ENCODE measurements at places on chromosomes 13 and 19. TPM values are rescaled to one million over a fixed set of nuclear protein-coding genes. Genes with fewer than 3 reads are reported as not detected.

CNFN gene
- 353 TPM for total RNA-seq

ZNF607 gene
- 3.0 TPM for total RNA-seq

ZNF534 gene
- total RNA-seq = not detected

ZNF793 gene
- 8.4 TPM for total RNA-seq

PLPPR3 gene
- not detected for total RNA-seq

- DNase-seq = no peak
Observed at GRCh38 chr13:21556051-21556450, 47.9 kb downstream of the MICU2 start.

DNA sequence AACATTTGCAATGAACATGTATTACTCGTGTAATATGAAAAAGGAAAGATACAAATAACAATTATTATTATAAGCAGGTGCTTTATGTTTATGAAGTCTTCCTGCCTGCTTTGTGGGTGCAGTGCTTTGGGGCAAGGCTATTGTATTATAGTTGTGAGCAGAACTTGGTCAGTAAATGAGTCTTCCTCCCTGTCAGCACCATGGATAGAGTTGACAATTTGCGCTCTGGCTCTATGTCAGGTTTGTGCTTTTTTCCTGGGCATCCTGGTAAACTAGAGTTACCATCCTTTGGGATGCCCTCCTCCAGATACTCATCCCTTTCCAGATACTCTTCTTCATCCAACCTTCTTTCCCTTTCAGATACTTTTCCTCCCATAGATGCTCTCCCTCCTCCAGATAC is 19.6 kb downstream of the ERICH6B start:
- no peak for DNase-seq

DNA sequence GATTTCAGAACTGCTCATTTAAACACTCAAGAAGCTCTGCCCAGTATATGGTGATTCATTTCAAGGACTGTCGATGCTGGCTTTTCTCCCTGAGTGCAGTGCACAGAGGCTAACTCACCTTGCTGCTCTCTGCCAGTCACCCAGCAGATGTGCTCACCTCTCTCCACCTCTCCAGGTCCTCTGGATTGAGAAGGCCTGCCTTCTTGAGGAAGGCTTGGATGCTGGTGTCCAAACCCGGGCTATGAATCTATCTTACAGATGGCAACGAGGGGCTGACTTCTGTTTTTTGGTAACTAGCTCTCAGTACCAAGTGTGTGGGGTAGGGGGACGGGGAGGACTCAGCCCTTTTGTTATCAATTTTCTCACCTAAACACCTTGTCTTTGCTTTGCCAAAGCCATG is 47.6 kb downstream of the TEX29 start:
- no peak for DNase-seq

DNA sequence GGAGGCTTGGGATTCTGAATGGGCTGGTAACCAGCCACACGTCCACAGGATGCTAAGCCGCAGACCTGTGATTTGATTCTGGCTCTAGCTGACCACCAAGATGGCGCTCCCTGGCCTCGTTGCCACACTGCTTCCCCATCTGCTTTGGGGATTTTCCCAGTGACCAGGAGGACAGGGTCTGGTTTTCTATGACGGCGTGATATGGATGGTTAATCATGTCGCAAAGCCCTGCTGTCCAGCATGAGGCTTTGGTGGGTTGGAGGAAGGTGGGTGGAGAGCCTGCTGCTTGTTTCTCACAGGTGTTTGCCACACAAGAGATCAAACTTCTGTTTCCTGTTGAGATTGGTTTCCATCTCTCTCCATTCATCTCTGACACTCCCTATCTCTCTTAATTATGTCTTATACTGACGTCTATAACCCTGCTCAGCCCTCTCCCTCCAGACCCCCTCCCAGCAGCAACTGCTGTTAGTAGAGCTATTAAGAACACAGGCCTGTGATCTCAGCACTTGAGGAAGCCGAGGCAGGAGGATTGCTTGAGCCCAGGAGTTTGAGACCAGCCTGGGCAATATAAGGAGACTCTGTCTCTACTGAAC is 102.7 kb downstream of the SIPA1L3 start:
- no peak for DNase-seq

DNA sequence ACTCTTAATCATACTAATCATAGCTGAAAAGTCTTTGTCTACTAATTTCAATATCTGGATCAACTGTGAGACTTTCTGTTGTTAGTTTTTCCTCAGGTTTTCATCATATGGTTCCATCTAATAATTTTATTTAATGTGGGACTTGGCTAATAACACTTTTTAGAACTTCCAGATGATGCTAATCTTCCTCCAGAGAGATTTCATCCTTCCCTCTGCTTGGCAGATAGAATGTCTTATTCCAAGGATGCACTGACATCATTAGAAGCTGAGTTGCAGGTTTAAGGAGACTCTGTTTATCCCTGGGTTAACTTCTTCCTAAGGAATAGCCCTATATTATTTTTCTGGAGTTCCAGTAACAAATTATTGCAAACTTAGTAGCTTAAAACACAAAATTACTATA is 325.6 kb downstream of the COG6 start:
- DNase-seq = no peak

GRCh38 chr19:53768401-53768800 is 55.7 kb downstream of the NLRP12 start:
- DNase-seq = no peak

DNA sequence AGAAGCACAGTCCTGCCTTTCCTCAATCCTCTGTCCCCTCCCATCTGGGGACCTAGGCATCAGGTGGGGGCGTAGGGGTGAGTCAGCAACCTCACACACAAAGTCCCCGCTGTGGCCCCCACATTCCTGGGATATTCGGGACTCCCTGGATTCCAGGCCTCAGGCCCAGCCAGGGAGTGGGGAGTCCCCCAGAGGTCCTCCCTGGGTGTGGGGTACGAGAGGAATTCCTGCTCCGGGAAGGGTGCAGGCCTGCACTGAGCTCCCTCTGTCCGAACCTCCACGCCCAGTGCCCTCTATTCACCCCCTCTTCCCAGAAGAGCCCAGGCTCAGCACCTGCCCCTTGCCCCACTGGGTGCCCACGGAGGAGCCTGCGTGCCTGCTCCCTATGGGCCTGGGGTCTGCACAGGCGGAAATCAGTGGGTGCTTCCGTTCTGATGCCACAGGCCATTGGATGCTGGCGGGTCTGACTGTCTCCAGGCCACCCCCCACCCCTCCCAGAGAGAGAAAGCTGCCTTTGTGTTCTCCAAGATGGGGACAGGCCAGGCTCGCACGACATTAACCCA is 3.4 kb downstream of the CADM4 start:
- DNase-seq = no peak

GRCh38 chr19:2944403-2944774 is 382 bp downstream of the ZNF77 start:
- no peak for DNase-seq

GRCh38 chr13:24663586-24663985 is 16.6 kb upstream of the ATP12A start:
- no peak for DNase-seq

DNA sequence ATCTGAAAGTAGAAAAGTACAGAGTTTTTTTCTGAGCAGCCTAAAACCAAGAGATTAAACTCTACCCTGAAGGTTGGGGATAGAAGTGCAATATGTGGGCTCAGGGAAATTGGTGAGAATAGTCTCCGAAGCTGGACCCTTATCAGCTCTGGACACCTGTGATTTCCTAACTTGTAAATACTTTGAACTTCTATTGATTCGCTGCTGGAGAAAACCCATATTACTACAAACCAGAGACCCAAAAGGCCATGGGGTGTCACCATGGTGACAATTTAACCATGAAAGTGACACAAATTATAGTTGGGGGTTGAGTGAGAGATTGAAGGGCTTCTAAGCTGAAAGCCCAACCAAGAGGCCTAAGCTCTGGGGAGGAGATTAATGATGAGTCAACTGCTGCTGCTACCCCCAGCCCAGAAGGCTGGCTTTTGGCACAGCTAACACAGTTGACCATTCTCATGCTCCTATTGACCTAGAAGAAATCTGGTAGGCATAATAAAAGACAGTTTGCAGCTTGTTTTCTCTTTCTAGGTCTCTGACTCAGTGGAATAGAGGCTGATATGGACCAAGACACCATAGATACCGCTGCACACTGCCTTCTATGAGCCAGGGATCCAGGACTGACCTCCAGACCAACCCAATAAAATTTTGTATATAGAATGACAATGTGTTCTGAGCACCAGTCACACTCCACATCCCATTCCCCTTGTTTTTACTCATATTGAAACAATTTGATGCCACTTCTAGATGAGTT is 131.9 kb upstream of the FNDC3A start:
- no peak for DNase-seq

DNA sequence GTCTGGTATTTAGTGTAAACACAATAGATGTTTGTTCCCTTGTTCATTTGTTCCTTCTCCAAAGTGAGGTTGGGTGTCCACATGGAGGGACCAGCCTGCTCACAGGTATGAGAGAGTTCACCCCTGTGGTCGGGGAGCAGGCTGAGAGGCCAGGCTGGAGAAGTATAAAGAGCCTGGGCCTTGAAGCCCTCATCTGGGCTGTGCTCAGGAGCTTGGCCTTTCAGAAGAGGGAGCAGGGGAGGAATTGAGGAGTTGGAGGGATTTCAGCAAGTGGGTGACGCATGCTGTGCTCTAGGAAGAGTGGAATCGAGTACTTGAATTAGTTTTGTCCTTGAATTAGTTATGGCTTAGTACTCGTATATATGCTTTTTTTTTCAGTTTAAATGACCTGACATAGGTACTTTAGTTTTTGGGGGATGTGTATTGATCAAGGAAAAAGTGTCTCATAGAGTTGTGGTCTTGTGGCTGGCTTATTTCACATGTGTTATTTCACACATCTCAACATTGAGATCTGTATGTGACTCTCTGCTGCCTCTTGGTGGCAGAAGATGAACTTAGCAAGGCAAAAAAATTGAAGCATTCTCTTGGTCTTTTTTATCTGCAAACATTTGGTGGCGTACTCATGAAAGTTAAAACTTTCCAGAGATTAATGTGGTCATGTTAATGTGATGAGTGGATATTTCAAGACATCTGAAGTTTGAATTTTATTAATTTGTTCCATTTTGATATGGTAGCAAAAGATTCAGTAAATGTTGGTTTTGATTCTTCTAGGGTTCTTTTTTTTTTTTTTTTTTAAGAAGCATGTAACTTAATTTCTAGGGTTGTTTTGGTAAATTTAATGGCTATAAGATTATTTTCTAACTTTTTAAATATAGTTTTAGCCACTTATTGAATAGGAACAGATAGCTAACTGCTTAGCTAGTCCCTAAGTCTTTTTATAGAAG is 54.3 kb downstream of the SLAIN1 start:
- no peak for DNase-seq
